Activated CD8-positive, alpha-beta T cell treated with anti-CD3 and anti-CD28 coated beads for 36 hours (primary cell): ENCODE measurements at places on chromosomes 13 and 19.

GRCh38 chr13:28181413-28181812 is 43.1 kb downstream of the PAN3 start:
- H3K4me3 ChIP-seq, result no peak overlapping the region
- no peaks in the 10 kb centered on the region for H3K27me3 ChIP-seq
- H3K27ac ChIP-seq, result no peak overlapping the region
- peaks cover 47% of the 10 kb centered on the region for H3K4me1 ChIP-seq
- no peak for DNase-seq
- H3K36me3 ChIP-seq, result peaks cover 28% of the 10 kb centered on the region

DNA sequence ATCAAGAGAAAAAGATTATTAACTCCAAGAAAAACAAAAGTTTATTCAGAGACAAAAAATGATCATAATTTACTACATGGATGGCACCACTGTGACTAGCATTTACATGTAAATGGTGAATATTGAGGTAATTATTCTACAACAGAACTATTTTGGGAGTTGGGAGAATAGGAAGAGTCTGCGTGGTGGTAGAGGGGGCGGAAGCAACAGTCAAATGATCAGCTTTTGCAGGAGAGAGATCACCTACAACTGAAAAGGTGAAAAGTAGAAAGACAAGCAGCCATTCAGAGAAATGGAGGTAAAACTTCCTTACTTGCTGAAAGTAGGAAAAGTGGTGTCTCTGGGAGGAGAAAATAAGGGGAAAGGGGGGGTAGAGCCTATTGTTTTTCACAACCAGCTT is 62.8 kb upstream of the SACS start:
- peaks cover 19% of the 10 kb centered on the region for H3K27me3 ChIP-seq
- H3K36me3 ChIP-seq, result no peaks in the 10 kb centered on the region
- H3K27ac ChIP-seq, result no peak overlapping the region
- no peaks in the 10 kb centered on the region for H3K4me1 ChIP-seq
- DNase-seq, result no peak

GRCh38 chr13:112255550-112256120 is 120.5 kb upstream of the SPACA7 start:
- H3K27me3 ChIP-seq, result peaks cover 4% of the 10 kb centered on the region
- no peaks in the 10 kb centered on the region for H3K4me1 ChIP-seq
- no peak overlapping the region for H3K4me3 ChIP-seq

- no peaks in the 10 kb centered on the region for H3K27me3 ChIP-seq
- H3K4me1 ChIP-seq, result peaks cover 3% of the 10 kb centered on the region
- H3K27ac ChIP-seq, result no peak overlapping the region
- DNase-seq, result no peak
Observed at GRCh38 chr19:33437393-33437820, 63.9 kb downstream of the CEBPG start.

DNA sequence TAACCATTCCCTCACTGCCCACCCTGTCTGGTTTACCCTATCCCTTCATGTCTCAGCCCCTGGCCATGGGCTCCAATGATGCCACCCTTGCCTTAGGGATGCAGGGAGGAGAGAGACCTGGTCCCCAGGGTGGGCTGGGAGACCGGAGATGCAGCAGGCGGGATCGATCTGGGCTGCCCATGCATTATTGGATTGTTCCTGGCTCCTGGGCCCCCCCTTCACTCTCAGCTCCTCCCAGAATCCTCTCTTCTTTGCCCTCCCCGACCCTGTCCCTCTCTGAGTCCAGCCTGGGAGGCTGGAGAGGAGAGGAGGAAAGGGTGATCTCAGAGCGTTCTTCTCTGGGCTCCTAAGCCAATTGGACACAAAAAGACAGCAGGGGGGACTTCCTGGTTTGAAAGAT is 5.8 kb downstream of the KASH5 start:
- H3K27ac ChIP-seq, result no peak overlapping the region
- H3K4me3 ChIP-seq, result no peak overlapping the region
- H3K4me1 ChIP-seq, result peaks cover 18% of the 10 kb centered on the region
- H3K27me3 ChIP-seq, result peaks cover 2% of the 10 kb centered on the region
- no peak for DNase-seq

DNA sequence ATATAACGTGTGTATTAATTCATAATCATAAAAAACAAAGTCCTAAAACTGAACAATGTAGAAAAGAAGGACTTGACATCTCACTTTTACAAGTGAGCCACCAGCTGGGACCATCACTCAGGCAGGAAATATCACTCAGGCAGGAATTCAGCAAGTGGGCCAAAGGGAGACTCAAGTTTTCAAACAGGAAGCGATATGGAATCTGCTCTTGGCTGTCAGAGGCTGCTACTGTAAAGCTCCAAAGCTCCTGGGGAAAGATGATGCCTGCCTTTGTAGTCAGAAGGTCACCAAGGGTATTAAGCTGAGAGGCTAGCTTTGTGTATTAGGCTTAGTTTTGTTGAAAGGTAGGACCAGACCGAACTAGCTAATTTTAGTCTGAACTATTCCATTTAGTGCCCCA is 5.5 kb upstream of the AKAP11 start:
- peaks cover 14% of the 10 kb centered on the region for H3K4me1 ChIP-seq
- H3K27ac ChIP-seq, result no peak overlapping the region
- no peak overlapping the region for H3K4me3 ChIP-seq
- peaks cover 2% of the 10 kb centered on the region for H3K27me3 ChIP-seq

DNA sequence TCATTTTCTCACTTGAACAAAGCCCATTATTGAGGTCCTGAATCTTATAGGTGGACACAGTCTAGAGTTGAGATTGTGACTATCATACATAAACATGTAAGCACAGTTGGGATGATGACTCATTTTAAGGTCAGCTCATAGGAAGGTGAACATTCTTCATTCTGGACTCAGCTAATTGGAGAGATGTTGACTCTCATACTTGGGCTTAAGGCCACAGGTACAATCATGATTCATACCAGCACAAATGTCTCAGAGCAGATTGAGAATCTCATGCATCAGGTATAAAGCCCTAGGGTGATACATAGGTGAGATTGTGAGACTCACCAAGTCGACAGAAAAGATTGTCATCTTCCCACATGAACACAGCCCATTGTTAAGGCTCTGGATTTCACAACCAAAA is 62.3 kb upstream of the ZNF724 start:
- H3K27me3 ChIP-seq, result no peaks in the 10 kb centered on the region
- H3K36me3 ChIP-seq, result no peaks in the 10 kb centered on the region
- H3K4me1 ChIP-seq, result no peaks in the 10 kb centered on the region
- no peak for DNase-seq

GRCh38 chr13:42405665-42406390 is 133.9 kb downstream of the AKAP11 start:
- peak; percentile 91 for DNase-seq
- peak overlapping the region; percentile 90 for H3K27ac ChIP-seq
- H3K4me1 ChIP-seq, result peaks cover 56% of the 10 kb centered on the region
- no peaks in the 10 kb centered on the region for H3K27me3 ChIP-seq
- H3K4me3 ChIP-seq, result peak overlapping the region; percentile 33

GRCh38 chr19:994516-994915 is 5.7 kb upstream of the GRIN3B start:
- no peak overlapping the region for H3K27ac ChIP-seq
- H3K36me3 ChIP-seq, result peaks cover 13% of the 10 kb centered on the region
- no peak overlapping the region for H3K4me3 ChIP-seq
- peaks cover 9% of the 10 kb centered on the region for H3K4me1 ChIP-seq
- peaks cover 16% of the 10 kb centered on the region for H3K27me3 ChIP-seq
- DNase-seq, result no peak

GRCh38 chr13:32041429-32041828 is 9.9 kb downstream of the FRY start:
- H3K27me3 ChIP-seq, result no peaks in the 10 kb centered on the region
- H3K4me1 ChIP-seq, result peaks cover 4% of the 10 kb centered on the region
- no peak overlapping the region for H3K27ac ChIP-seq
- no peak for DNase-seq
- peaks cover 5% of the 10 kb centered on the region for H3K36me3 ChIP-seq
- H3K4me3 ChIP-seq, result no peak overlapping the region

DNA sequence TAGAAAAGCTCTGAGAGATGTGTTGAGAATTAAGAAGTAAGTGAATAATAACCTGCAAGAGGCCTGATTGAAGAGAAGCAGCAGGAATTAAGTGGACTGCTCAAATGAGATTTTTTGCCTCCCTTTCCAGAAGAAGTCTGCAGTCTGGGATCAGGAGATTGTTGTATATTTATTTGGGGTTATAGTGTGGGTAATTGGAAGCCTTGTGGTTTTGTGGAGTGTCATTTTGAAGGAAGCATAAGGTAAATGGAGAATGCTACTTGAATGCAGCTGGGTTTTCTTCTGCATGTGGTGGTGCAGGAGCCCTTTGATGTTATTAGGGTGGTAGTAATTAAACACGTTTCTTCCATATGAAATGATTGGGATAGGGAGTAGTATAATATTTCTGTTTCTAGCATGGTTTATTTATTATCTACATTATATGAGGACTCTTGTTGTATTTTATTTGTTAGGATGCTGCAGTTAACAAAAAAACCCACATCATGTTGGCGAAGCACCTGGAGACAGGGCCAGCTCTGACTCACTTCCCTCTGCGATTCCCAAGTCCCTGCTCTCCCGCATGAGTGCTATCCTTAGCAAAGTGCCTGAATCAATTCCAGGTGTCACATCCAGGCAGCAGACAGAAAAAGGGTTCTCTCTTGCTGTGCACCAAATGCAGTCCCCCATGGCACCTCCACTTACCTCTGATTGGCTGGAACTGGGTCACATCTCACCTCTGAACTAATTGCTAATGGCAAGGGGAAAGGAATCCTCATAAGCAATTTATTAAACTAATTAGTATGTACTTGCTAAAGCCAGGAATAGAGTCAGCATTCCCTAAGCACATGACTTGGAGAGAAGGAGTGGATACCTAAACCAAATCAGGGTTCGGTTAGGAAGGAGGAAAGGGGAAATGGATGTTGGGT is 54.8 kb downstream of the DGKH start:
- no peak for DNase-seq
- H3K27me3 ChIP-seq, result no peaks in the 10 kb centered on the region
- H3K27ac ChIP-seq, result no peak overlapping the region
- H3K4me3 ChIP-seq, result no peak overlapping the region
- peaks cover 16% of the 10 kb centered on the region for H3K4me1 ChIP-seq
- peaks cover 1% of the 10 kb centered on the region for H3K36me3 ChIP-seq

DNA sequence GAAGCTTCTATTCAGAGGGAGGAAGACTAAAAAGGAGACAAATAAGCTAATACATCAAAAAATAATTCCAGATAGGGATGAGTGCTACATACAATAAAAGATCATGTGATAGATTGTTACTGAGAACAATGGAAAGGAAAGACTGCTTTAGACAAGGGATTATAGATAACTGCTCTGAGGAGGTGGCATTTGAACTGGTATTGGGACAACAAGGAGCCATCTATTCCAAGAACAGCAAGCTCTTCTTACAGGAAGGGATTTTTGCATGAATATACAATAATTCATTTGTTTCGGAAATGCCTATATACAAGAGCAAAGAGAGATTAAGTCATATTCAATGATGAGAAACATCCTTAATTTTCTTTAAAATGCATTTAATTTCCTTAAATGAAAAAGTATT is 540.5 kb upstream of the KLF12 start:
- no peak overlapping the region for H3K4me3 ChIP-seq
- H3K27me3 ChIP-seq, result peaks cover 4% of the 10 kb centered on the region
- H3K27ac ChIP-seq, result no peak overlapping the region
- no peaks in the 10 kb centered on the region for H3K36me3 ChIP-seq

DNA sequence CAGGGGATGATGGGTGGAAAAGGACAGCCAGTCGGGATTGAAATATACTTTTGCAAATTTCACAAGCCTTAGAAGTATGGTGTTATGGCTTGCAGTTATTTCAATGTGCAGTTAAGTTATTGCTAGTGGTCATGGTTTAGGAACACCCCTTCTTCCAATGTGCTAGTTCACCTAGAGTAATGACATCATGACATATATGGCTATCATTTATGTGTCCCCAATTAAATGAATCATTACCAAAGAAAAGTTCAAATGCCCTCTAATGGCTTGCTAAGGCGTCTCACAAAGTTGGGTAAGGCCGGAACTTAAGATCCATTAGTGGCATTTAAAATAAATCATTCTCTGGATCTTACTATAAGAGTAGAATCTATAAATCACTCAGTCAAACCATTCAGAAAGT is 271.6 kb downstream of the SPRY2 start:
- DNase-seq, result no peak
- H3K4me1 ChIP-seq, result no peaks in the 10 kb centered on the region
- H3K36me3 ChIP-seq, result no peaks in the 10 kb centered on the region
- H3K4me3 ChIP-seq, result no peak overlapping the region

- no peaks in the 10 kb centered on the region for H3K36me3 ChIP-seq
- peaks cover 1% of the 10 kb centered on the region for H3K27me3 ChIP-seq
- DNase-seq, result no peak
Observed at GRCh38 chr19:55567708-55568328, 12.8 kb downstream of the ZNF579 start.

DNA sequence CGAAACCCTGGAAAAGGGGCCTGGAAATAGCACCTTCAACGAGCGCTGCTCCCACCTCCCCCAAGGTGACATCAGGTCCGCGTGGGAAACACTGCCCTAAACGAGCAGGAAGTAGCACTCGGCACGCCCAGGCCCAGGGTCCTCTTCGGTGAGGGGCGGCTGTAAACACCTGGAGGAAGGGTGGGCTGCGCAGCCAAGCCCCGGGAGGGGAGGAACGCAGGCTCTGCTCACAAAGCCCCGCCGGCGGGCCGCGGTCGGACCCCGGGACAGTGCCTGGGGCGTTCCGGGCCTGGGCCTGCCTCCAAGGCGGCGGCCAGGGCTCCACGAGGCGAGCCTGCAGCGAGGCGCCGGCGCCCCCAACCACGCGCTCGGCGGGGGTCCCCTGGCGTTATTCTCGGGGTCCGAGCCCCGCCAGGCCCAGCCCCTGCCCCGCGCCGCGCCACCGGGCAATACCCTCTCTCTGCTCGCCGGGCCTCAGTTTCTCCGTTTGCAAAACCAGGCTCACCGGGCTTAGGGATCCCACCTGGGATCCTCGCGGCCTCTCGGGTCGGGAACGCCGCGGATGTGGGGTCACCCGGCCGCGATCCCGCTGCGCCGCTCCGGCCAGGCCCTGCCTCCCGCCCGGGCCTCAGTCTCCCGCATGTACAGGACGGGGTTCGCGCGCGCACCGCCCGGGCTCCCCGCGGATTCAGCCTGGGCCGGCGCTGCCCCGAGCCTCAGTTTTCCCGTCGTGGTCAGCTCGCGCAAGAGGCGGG is 630 bp downstream of the RNF126 start:
- peak; percentile 86 for DNase-seq
- H3K4me1 ChIP-seq, result peaks cover 25% of the 10 kb centered on the region
- H3K4me3 ChIP-seq, result peak overlapping the region; percentile 95
- no peaks in the 10 kb centered on the region for H3K27me3 ChIP-seq
- H3K27ac ChIP-seq, result peak overlapping the region; percentile 93
- peaks cover 27% of the 10 kb centered on the region for H3K36me3 ChIP-seq

DNA sequence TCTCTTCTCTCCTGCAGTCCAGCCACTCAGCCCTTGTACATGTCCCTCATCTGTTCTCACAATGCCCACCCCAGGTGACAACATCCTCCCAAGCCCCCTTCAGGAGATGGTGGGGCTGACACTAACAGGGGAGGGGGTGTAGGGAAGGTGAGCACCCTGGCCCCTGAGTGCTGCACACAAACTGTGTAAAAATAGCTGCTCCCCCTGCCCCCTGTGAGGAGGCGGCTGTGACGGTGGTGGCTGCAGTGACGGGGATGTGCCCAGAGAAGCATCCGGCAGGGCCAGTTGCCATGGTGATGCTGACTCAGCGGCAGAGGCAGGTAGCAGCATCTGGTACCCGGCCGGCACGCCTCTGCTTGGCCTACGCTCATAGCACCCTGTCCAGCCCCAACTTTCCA is 13.0 kb upstream of the JUND start:
- peaks cover 64% of the 10 kb centered on the region for H3K4me1 ChIP-seq
- peak overlapping the region; percentile 85 for H3K4me3 ChIP-seq
- DNase-seq, result peak; percentile 99
- peak overlapping the region; percentile 93 for H3K27ac ChIP-seq
